ENCODE measurements at places on chromosomes 11 and 22.

DNA sequence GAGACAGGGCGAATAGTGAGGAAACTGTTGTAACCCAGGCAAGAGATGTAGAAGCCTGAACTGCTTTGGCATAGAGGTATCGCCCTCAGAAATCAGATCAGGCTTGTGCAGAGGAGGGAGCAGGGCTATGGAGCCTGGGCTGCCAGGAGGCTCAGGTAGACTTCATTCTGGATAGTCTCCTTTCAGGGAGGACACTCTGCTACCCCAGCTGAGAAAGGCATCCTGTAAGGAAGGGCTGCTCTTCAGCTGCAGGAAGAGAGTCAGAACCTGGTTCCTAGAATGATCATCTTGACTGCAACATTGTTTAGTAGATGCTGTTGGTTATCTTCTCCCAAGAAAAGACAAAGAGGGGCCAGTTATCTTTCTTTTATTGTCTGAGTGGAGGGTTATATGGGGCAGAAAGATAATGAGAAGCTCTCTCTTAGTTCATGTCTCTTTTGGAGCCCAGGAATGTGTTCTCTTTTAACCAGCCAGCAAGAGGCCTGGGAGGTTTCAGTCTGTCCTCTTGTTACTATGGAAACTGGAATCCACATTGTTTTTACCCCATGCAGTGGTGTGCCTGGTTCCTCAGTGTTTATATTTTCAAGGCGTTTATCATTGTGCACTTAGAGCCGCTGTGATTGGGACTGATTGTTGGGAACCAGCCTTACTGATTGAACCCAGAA is 95.7 kb downstream of the STIM1 start:
- DNase-seq, result no peak

DNA sequence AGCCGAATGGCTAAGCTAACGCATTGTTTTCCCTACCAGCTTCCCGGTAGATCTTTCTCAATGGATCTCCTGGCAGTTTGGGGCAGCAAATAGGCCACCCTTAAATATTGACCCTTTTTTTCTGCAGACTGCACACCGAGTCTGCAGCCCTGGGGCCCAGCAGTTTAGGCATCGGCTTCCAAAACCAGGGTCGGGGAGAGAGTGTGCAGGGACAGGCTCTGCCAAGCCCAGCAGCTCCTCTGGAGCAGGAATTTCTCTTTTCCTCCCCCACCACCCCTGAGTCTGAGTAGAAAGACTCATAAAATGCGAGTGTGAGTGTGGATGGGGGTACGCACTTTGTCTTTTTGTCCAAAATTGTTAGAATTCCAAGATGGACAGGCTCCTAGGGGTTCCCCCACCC is 113.2 kb downstream of the FEZ1 start:
- DNase-seq, result no peak

DNA sequence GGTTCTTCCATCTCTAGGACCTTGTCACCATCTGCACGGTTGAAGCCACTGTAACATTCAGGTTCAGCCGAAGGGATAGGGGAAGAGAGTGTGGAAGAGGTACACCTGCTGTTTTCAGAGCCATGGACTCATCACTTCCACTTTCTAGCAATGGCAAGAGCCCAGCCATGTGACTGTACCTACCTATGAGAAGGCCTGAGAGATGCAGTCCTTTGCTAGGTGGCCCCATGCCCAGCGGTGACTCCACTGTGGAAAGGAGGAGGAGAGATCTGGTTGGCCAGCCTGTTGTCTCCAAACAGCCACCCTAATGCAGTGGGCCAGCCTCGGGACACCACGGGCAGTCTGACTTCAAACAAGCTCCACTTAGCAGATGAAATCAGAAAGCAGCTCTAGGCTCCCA is 16.0 kb downstream of the RASD2 start:
- DNase-seq, result no peak

DNA sequence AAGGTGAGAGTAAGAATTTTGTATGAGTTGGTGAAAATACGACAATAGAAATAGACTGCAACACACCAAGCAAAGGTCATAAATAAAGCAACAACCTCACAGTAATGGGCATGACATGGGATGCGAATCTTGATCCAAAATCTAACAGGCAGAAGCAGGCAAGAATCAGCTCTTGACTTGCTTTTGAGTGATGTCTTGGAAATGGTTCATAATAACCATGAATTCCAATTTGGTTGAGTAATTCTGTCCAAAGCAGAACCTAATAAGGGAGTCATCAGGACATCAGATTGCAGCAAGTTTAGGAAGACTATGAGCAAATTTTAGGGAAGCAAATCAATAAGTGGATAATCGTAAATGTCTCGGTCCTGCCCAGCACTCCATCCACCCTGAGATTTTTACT is 224.0 kb upstream of the ISX start:
- no peak for DNase-seq

- DNase-seq, result no peak
Observed at GRCh38 chr11:69947059-69947792, 128.0 kb upstream of the FGF3 start.

Data from activated effector memory CD4-positive, alpha-beta T cell treated with anti-CD3 and anti-CD28 coated beads, Interleukin-2, amount 50 U/mL, for 16 hours (primary cell).